ENCODE measurements at places on chromosomes 4 and X.
A peak's percentile ranks its signal among the peaks of the same experiment; 100 is the strongest.

DNA sequence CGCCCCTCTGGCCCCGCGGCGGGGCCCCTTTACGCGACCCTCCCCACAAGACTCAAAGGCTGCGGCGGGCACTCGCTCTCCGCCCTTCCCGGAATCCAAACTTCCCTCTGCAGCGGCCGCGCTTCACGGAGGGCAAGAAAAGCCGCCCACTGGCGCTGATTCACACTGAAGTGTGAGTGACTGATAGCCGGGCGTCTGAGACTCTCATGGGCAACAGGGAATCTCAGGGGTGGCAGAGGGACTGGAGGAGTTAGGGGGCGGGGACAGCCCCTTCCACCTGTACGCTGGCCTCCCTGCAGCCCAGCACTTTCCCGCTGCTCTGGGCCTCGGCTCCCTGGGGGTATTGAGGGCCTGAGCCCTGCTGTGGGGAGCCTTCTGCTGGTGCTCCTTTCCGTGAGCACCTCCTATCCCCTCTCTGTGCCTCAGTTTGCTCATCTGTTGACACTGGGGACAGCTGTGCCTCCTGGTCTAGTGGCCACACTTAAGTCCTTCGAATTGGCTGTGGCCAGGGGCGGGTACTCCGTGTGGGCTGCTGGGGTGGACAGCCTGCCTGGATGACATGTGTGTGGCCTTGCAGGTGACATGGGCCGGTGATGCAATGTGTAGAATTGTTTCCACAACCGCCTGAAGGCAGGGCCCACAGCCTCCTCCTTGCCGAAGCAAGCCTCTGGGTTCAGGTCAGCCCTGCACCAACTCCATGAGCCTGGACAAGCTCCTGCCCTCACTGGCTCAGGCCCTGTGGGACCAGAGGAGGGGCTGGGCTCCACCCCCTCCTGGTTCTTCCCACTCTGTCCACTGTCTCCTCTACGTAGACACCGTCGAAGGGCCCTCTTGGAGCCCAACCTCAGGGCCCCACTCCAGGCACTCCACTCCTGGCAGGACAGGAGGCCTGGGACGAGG is 951 bp downstream of the SH3BP2 start:
- peak; percentile 93 for DNase-seq

DNA sequence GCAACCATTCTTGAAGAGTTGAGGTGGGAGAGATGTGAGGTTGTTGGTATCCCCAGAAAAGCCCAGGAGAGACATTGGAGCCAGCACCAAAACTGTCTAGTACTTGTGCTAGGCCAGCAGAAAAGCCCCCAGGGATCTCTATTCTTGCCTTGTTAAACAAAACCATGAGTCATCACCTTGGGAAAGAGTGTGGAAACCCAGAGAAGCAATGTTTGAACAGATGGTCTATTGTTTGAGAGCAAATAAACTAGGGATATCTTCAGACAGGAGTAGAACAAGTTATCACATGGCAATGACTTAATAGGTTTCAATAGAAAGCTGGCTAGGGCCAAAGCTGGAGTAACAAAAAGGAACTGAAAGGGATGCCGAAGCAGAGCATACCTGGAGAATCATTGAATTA is 195.7 kb upstream of the CASK start:
- no peak for DNase-seq

DNA sequence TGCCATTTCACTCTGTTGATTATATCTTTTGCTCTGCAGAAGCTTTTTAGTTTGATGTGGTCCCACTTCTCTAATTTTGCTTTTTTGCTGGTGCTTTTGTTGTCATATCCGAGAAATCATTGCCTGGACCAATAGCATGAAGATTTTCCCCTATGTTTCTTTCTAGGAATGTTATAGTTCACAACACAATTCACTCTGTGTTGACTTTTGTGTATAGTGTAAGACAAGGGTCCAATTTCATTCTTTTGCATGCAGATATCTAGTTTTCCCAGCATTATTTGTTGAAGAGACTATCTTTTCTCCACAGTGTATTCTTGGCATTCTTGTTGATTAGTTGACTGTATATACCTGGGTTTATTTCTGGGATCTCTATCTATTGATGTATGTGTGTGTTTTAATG is 8.3 kb upstream of the CPE start:
- no peak for DNase-seq

DNA sequence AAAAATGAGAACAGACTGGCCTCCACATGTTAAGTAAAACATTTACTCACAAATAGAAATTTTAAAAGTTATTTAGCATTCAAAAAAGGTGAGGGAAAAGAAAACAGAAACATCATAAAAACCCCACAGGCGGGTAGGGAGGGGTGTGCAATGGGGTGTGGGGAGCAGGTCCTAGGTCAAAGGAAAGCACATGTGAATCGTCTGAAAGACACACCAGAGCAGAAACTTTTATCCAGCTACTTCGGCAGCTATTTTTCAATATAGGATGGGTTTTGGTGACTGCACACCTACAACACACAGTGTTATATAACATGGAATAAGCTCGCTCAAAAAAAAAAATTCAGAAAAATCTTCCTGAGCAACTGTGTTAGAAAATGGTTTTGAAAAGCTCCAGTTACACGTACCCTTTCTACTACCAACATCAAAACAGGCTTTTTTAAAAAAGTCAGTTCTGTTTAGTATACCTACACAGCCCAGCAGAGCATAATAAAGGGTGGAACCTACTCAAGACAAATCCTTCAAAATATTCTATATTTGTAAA is 1.6 kb downstream of the OTUD4 start:
- DNase-seq, result peak; percentile 13

DNA sequence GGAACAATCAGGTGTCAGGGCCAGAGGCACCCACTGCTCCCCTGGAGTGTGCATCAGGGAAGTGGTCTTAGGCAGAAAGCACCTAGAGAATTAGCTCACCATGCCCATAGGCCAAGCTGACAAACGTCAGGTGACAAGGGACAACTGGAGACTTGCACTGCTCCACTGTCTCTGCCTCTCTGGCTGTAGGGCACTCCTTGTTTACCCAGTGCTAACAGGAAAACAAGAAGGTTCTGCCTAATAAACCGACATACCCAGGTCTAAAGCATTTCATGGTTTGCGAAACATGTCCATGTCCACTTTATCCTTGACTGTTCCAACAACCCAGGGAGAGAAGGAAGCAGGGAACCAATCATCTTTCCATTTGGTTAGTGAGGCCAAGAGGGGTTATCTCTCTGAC is 92.5 kb upstream of the MAMLD1 start:
- DNase-seq, result no peak

- DNase-seq, result no peak
Observed at GRCh38 chr4:172986114-172986513, 182.5 kb upstream of the GALNT7 start.

DNA sequence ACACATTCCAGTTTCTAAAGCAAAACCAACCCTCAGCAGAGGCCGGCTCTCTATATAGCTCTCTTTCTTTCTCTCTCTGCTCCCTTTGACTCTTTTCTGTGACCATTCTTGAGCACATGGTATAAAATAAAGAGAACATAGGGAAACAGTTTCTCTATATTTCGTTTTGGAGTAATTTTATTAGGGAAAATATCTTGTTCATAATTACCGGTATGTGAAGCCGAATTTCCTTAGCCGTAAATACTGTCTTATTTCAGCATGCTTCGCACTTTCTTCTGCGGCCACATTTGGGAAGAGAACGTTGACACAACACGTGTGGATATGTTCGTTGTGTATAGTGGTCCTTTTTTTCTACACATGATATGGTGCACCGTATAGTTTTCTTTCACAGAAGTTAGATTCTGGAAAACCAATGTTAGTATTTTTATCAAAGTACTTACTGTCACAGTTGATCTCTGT is 4.9 kb upstream of the LEF1 start:
- no peak for DNase-seq
